Progenitor cell of endocrine pancreas (in vitro differentiated cells): ENCODE measurements at places on chromosomes 16 and 17. TPM values are rescaled to one million over a fixed set of nuclear protein-coding genes. Genes with fewer than 3 reads are reported as not detected.

The WNT9B gene
- total RNA-seq = 0.98 and 2.4 TPM in 2 replicates

The CLEC18A gene
- total RNA-seq = 3.4 and 4.1 TPM in 2 replicates

- peak overlapping the region; percentile 51 for H3K4me3 ChIP-seq
- DNase-seq = no peak
- H3K36me3 ChIP-seq = no peaks in the 10 kb centered on the region
- no peaks in the 10 kb centered on the region for H3K27me3 ChIP-seq
- no peak overlapping the region for H3K27ac ChIP-seq
- H3K4me1 ChIP-seq = peaks cover 11% of the 10 kb centered on the region
Measured at GRCh38 chr17:75272848-75273184, 1.8 kb upstream of the MIF4GD start.

- peaks cover 37% of the 10 kb centered on the region for H3K4me1 ChIP-seq
- no peaks in the 10 kb centered on the region for H3K36me3 ChIP-seq
- H3K4me3 ChIP-seq = no peak overlapping the region
- no peak for DNase-seq
- no peaks in the 10 kb centered on the region for H3K27me3 ChIP-seq
- H3K27ac ChIP-seq = no peak overlapping the region
Measured at GRCh38 chr16:8943001-8943763, 20.5 kb downstream of the USP7 start.

GRCh38 chr16:78192734-78193488 lies 93.5 kb downstream of the WWOX start:
- DNase-seq = no peak
- H3K4me3 ChIP-seq = no peak overlapping the region
- H3K36me3 ChIP-seq = peaks cover 2% of the 10 kb centered on the region
